ENCODE measurements at places on chromosomes 3 and 15.

- DNase-seq: no peak
Observed at GRCh38 chr15:62348623-62349022, 183.5 kb upstream of the C2CD4B start.

- DNase-seq: no peak
Observed at GRCh38 chr15:99409560-99409959, 156.2 kb upstream of the MEF2A start.

DNA sequence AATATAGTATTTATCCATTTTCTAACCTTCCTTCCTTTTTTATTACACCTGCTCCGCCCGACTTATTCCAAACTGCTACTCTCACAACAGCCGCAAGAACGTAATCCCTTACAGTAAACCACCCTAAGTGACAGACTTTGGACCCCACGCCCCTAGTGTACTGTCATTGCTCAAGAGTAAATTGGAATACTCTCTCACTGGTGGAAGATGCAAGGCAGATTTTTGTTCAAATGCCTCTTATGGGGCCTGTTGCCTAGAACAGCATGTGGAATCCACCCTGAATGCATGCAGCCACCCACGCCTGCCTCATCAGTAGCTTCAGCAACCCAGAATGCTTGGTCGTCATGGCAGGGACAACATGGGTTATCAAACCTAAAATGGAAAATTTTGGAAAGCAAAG is 226.2 kb upstream of the ST8SIA2 start:
- DNase-seq: no peak

GRCh38 chr15:75493732-75494131 is 42.2 kb upstream of the SIN3A start:
- DNase-seq: no peak
